ENCODE measurements at places on chromosomes 2 and 18.
A peak's percentile ranks its signal among the peaks of the same experiment; 100 is the strongest.

- DNase-seq, result no peak
Observed at GRCh38 chr2:30315391-30316063, 84.2 kb downstream of the LBH start.

GRCh38 chr2:66434679-66435548, at the start of gene MEIS1:
TSS of gene MEIS1 (plus strand) at chr2:66435125. CDS start at chr2:66435857, 732 bp downstream.
- DNase-seq, result peak; percentile 87

- DNase-seq, result no peak
Observed at GRCh38 chr2:105496271-105496670, 97.4 kb upstream of the FHL2 start.

GRCh38 chr2:237350597-237350996, 63.4 kb downstream of the COL6A3 start:
- no peak for DNase-seq

DNA sequence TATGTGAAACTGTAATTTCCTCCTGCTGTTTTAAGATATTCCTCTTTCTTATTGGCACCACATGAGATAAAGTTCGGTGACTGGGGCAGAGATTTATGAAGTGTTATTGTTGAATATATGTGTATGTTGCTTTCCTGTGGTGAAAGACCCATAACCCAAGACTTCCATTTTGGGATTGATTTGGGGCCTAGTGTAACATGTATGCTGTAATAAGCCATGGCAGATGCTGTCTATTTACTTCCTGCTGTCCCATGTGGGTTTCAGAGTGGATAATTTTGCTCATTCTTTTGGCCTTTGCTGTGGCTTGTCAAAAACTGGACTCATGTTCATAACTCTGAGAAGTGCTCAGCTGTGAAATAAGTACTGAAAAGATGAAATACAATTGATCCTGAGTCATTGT, 10.8 kb upstream of the MYO1B start:
- no peak for DNase-seq

- DNase-seq, result no peak
Observed at GRCh38 chr2:95058466-95058988, 33.0 kb downstream of the MAL start.

GRCh38 chr2:232634206-232635150, 1.1 kb downstream of the EFHD1 start:
- DNase-seq, result no peak

DNA sequence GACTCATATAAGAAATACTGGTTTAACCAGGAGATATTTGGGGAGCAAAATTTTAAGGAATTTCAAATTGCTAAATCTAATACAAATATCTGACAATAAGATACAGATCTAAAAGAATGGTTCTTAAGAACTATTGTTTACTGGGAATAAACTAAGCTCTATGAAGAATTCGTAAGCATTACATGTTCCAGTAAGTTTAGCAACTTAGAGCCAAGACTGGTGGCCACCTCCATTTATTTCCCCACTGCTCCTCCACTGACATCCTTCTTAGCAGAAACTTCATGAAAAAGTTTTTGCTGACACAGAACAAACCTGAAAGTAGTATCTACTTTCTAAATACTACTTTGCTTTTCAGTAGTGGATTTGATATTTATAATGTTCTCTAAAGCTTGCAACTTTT, 83.0 kb downstream of the ACSL3 start:
- DNase-seq, result no peak

DNA sequence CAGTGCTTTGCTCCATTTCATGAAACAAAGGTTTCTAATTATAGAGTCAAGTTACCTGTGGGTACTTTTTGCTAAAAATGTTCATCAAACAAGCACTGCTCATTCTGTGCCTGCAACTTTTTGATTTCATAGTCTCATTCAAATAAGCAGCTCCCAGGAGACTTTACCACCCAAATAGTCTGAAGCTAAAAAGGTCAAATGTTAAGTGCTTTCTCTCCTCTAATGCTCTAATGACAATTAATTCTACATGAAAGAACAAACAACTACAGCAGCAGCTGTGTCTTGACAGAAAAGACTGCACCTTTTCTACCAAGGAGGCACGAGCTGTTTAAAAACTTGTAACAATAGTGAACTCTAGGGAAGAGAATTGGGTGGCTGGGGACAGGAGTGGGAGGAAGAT, 65.3 kb downstream of the CCDC93 start:
- DNase-seq, result no peak

DNA sequence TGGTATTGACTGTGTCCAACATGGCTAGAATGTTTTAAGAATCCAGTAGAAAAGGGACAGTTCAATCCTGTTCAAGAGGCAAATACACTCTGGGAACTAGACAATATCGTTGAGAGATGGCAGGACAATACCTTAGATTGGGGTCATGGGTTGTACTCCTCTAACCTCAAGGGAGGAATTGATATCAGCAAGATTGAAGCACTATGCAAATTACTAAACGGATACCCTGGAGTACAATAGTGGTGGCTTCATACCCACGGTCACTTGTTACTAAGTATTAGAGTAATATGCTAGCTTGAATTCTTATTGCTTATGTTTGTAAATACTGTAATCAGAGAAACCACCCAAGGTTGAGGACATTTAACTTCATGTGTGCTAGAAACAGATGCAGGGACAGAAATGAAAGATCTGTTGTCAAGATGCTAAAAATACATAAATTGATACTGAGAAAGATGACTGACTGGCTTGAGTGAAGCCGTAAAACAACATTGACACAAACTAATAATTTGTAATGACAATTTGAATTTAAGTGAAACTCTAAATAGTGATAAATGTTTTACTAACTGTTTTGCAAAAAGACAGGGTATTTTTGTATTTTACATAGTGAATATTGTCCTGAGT, 73.3 kb downstream of the KCNJ3 start:
- DNase-seq, result no peak

GRCh38 chr2:109123586-109124201, 5.3 kb upstream of the SH3RF3 start:
- DNase-seq, result no peak

DNA sequence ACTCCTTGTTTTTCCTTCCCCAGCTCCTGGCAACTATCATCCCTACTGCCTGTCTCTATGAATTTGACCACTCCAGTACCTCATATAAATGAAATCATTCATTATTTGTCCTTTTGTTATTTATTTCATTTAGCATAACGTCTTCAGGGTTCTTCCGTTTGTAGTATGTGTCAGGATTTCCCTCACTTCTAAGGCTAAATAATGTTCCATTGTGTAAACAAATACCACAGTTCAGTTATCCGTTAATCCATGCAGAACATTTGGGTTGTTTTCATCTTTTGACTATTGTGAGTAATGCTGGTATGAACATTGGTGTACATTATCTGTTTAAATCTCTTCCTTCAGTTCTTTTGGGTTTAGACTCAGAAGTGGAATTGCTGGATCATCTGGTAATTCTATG, 18.8 kb downstream of the DYNC2LI1 start:
- DNase-seq, result no peak

Data from DMS79 (cell line).